ENCODE measurements at places on chromosomes 12 and 14.

DNA sequence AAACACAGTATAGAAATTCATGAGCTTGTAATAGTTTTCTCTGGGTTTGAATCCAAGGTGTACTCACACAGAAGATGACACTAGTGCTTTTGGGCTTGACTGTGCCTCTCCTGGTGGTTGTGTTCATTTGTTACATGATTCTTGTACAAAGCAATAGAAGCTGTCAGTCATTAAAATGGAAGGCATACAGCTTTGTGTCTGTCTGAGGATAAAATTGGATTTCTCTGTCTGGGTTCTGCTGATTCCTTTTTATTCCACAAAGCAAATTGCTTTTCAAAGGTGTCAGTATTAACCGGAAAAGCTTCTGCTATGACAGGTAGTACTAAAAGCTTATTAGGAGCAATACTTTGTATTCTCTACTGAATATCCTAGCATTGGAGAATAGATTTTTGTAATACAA lies 361.2 kb downstream of the SLC6A15 start:
- no peak for DNase-seq

DNA sequence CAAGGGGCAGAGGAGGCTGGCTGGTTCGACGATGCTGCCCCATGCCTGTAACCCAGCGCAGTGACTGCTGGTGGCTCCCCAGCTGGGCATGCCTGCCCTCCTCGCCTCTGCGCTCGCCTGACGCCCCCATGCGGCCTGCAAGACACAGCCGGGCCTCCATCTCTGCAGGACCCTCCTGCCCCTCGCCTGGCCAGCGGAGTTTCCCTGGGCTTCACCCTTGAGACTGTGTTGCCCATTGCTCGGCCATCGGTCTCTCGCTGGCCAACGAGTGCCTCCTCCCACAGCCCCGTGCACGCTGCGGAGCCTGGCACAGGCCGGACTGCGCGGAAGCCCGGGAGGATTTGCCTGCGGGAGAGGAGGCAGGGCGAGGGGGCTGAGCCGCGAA lies 17.6 kb downstream of the ASPG start:
- DNase-seq: no peak

DNA sequence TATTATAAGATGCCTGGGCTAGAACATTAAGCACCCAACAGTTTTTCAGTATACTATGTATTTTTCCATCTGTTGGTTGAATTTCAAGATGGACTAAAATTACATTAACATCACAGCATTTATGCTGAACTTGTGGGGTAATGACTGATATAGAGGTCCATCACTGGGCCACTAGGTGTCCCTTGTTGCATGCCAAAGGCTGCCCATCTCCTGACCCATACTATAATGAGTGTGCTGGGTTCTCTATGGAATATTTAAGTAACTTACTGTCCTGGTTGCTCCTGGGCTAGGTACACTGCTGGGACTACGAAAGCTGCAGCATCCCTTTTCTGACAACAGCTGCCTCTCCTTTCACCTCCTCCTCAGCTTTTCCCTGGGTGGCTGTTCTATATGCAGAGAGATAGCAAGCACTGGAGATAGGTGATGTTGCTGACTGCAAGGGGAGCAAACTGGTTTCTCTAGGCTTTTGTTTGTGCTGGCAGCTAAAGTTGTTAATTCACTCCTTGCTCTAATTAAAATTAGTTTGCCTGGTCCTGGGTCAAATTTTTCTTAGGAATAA lies 138.6 kb upstream of the TRHDE start:
- DNase-seq: no peak

DNA sequence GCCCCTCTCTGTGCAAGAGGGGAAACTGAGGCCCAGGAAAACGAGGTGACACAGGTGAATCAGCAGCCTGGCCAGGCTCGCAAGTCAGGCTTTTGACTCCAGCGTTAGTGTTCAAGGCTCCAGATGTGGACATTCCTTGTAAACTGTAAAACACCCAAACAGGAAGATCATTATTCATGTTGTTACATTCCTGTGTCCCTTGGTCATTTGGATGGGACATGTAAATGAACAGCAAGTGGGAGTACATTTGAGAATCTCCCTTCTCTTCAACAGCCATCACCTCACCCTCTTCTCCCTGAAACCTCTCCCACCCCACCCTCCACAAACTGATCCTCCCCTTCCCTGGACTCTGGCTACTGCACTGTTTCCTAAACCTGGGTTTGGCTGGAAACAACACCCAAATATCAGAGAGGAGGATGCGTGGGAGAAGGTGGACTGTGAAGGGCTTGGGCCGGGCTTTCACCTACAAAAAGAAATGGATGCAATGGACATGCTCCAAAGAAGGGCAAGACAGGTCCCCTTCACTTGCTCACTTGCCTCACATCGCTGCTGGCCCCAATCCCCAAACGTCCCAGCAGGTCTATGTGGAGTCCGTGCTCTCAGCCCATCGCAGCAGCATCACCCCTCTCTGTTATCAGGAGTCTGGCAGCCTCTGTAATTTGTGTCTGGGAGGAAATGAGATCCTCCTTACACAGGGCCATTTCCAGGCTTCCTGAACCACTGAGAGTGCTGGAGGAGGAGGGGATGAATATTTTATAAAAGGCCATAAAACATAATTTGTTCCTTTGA lies 76.7 kb downstream of the GALNT8 start:
- no peak for DNase-seq

DNA sequence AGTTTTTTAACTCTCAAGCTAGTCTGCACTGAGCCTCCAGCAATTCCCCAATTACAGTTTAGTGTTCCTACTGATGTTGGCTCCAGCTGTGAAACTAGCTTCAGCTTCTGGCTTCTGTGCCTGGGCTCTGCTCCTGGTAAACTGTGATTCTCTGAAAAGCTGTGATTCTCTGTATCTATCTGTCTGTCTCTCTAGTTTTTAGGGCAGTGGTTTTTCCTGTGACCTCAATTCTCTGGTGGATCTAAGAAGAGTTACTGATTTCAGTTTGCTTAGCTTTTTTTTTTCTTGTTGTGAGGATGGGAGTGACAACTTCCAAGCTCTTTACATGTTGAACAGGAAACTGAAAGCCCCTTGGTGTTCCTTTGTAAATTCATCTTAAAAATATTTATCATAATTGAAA lies 3.8 kb upstream of the HIF1A start:
- DNase-seq: no peak

- no peak for DNase-seq
Observed at GRCh38 chr12:88516811-88517210, 63.5 kb downstream of the KITLG start.

DNA sequence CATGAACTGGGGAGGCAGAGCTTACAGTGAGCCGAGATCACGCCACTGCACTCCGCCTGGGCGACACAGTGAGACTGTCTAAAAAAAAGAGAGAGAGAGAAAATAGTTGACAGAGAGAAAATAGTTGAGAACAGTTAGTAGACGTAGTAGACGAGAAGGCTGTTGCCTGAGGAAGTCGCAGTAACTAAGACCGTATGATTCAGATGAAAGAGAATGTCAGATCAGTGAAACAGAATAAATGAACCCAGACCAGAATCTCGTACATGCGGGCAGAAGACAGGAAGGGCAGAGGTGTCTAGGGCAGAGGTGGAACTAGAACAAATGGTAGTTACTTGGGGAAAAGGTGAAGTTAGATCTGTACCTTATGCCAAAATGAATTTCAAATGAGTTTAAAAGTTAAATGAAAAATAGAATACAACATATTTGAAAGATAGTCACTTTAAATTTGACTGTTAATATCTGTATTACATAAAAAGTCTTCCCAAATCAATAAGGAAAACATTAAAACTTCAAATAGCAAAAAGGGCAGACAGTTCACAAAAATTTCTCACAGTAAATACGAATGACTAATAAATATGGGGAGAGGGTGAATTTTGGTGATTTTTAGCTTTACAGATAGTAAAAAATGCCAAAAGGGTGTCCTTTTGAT lies 17.7 kb downstream of the MDM2 start:
- DNase-seq: no peak

DNA sequence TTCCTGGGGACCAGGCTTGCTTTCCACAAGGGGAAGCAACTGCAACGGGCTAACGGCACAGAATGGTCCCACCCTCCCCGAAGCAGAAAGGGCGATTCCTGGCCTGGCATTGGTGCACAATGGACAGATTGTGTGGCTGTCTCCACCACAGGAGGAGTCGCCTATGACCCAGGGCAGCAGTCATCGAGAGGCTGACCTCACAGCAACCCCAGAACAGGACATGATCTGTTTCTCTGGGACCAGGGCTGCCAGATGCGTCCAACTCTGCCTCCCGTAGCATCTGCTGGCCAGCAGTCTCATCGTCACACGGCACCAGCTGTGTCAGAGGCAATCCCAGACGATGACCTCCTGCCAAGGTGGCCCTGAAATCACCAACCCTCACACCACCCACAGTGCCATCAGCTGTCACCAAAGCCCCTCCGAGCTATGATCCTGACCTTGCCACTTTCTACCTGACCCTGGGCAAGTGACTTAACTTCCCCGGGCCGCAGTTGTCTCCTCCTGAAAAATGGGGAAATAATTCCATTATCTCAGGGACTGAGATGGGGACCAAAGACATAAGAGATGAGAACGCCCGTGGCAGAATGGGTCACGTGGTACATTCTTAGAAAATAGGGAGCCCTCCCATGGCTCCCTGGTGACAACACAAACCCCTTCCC lies 86.7 kb downstream of the CHGA start:
- peak; percentile 33 for DNase-seq

DNA sequence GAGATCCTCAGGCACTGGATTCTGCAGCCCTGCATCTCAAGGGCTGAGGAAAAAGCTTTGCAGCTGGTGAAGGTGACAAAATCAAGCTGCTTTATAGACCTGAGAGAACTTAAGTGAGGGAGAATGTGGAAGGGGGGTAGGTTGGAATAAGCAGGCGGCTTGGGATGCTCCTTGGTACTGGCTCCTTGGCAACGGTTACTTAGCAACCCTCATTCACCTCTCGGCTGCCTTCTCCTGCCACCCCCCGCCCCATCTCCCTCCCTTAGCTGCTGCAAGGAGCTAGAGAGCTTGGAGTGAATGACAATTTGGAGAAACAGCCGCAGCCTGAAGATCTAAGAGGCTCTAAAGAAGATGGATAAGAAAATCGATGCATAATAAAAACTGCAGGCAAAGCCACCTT lies 44.1 kb upstream of the CISTR start:
- DNase-seq: no peak

- DNase-seq: no peak
Observed at GRCh38 chr12:51852404-51853137, 4.1 kb upstream of the FIGNL2 start.

DNA sequence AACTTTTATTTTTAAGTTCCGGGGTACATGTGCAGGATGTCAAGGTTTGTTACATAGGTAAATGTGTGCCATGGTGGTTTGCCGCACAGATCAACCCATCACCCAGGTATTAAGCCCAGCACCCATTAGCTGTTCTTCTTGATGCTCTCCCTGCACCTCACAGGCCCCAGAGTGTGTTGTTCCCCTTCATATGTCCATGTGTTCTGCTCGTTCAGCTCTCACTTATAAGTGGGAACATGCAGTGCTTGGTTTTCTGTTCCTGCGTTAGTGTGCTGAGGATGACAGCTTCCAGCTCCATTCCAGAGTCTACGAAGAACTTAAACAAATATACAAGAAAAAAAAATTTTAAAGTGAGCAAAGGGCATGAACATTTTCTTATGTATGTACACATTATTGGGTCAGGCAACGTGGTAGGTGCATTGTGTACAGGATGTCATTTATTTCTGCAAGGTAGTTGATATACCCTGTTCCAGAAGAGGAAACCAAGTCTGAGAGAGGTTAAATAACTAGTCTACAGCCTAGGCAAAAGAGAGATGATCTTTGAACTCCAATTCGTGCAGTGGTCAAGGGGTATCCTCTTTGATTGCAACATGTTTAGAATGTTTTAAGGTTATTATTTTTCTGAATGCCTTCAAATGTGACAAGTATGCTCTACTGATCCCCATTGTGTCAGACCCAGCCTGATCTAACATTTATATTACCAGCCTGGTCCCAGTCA lies 8.7 kb upstream of the PPM1A start:
- no peak for DNase-seq

DNA sequence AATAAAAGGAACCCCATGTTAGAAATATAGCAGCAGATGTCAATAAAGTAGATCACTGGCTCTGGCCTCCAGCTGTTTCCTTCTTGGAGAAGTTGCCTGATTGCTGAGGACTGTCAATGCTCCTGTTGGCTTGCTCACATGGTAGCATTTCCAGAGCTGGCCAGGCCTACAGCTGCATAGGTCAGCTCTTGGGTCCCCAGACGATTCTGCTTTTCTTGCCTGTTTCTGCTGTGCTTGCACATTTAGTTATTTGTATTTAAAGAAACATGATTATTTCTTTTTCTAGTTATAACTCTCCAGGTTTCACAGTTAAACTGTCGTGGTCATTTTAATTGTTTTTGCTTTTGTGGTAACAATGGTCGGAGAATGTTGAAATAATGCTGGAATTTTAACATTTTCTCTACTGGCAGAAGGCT lies 7.2 kb downstream of the NAV3 start:
- DNase-seq: no peak

- no peak for DNase-seq
Observed at GRCh38 chr14:51443195-51444018, 203.4 kb downstream of the TMX1 start.
